ENCODE measurements at places on chromosomes 5 and 9. TPM values are rescaled to one million over a fixed set of nuclear protein-coding genes. Genes with fewer than 3 reads are reported as not detected.
A peak's percentile ranks its signal among the peaks of the same experiment; 100 is the strongest.

DNA sequence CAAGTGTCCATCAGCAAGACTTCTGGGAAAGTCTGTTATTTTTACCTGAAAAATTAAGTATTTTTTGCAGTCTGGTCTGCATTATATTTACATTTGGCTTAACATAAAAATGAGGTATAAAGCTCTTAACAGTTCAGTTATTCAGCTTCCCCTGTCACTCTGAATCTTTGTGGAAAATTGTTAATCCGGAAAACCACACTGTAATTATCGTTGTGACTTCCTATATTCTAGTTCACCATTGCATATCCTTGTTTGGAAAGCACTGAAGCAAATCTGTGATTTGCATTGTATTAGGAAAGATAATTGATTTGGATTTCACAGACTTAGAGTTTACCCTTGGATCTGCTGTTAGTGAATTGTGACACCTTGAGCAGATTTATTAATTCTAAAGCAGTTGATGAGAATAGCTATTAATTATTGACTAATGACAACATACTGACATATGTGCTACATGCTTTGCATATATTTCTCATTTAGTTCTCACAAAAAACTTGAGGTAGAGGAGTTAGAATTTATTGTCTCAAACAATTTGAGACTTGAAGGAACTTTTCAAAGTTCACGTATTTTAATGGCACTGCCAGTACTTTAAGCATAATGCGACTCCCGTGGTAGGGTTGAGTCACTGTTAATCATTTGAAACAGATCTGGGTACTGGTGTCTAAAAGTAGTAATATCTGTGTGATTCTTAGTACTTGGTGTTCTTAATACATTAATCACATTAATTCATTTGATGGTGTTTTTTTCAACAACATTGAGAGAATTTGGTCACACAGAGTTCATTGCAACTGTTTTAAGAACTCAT is 71.8 kb upstream of the LRRC70 start:
- no peak for DNase-seq

- DNase-seq, result no peak
These were observed 150.0 kb upstream of the PTCH1 start for GRCh38 chr9:95666785-95667155.

GRCh38 chr9:131807144-131807983 is 67.5 kb upstream of the RAPGEF1 start:
- DNase-seq, result peak; percentile 20

DNA sequence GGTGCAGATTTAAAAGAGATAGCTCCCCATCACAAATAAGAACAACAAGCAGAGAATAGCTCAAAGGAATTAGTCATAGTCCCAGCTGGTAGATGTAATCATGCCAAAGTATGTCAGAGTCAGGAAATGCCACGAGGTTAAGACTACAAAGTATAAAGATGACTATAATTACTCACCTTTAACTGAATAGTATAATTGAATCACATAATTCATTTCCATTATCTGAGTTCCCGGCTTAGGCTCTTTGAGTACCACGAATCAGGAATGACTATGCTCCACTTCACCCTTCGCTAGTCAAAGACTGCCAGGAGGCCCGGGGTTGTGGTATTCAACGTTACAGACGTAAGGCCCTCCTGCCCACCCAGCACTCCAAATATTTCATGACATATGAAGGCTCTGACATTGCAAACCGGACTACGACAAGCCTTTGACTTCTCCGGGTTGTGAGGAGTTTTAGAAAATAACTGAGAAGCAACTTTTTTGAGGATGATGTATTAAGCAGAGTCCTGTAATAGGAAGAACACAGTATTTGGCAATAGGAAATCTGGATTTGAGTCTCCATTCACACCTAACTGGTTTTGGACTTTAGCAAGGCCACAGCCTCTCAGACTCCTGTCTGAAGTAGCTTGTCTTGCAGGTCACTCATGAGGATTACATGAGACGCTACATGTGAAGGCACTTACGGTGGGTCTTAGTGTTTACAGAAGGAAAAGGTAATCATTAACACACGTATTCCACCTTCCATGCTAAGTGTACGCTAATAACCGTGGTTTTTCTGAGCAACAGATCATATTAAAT is 64.6 kb downstream of the ENC1 start:
- DNase-seq, result peak; percentile 38

Gene ACTBL2
- total RNA-seq, result not detected

GRCh38 chr9:6645355-6646292 is at the start of gene GLDC:
GLDC (minus strand) TSS chr9:6645729; CDS start chr9:6645499, 230 bp downstream.
- DNase-seq, result peak; percentile 65

Gene BRD8
- 54.1 TPM for total RNA-seq

Data from tongue (tissue), 3 donors.